ENCODE measurements at places on chromosomes 2 and 18. TPM values are rescaled to one million over a fixed set of nuclear protein-coding genes. Genes with fewer than 3 reads are reported as not detected.
A peak's percentile ranks its signal among the peaks of the same experiment; 100 is the strongest.

Gene CIB4
- total RNA-seq = not detected

Gene GNLY
- 21.5 TPM for total RNA-seq

Gene ELP2
- total RNA-seq = 62.2 TPM

Gene AKAIN1
- not detected for total RNA-seq

Gene BBS5
- 7.0 TPM for total RNA-seq

Gene ASB18
- total RNA-seq = not detected

Gene CPO
- not detected for total RNA-seq

DNA sequence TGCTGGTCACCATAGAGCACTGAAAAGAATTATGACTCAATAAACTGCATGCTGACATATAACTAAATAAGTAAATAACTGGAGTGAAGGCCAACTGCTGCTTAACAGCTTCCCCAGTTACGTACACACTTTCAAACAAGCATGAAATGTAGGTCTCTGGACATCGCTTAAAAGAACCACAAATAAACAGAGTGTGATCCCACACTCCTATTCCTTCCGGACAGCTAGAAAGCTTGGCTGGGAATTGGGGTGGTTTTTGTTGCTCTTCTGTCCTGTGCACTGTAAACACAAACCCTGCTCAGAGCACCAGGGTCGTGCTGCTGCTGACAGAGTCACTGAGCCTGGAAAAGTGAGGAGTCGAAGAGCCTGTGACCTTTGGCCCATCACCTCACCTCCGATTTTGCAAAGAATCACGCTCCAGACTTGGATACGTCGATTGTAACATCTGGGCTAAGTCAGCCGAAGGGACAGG lies 162.7 kb upstream of the NT5C1B start:
- no peaks in the 10 kb centered on the region for H3K27me3 ChIP-seq
- no peak for DNase-seq
- no peak overlapping the region for H3K27ac ChIP-seq
- no peaks in the 10 kb centered on the region for H3K4me1 ChIP-seq

DNA sequence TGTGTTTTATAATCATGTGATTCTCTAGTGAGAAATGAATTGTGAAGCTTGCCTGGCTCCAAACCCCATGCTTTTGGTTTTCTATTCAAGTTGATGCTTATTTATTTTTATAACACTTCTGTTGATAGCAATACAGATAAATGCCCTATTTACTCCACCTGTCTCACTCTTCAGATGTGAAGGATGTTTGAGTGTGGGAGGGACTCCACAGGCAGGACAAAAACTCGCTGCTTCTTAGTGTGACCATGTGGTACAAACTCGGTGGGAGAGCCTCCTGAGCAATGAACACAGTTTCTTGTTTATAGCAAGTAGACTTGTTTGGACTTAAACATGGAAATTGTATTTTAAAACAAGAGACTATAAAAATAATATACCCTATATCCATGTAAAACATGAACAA lies 219.7 kb downstream of the GULP1 start:
- H3K4me3 ChIP-seq = no peak overlapping the region
- no peaks in the 10 kb centered on the region for H3K27me3 ChIP-seq
- no peak for DNase-seq

DNA sequence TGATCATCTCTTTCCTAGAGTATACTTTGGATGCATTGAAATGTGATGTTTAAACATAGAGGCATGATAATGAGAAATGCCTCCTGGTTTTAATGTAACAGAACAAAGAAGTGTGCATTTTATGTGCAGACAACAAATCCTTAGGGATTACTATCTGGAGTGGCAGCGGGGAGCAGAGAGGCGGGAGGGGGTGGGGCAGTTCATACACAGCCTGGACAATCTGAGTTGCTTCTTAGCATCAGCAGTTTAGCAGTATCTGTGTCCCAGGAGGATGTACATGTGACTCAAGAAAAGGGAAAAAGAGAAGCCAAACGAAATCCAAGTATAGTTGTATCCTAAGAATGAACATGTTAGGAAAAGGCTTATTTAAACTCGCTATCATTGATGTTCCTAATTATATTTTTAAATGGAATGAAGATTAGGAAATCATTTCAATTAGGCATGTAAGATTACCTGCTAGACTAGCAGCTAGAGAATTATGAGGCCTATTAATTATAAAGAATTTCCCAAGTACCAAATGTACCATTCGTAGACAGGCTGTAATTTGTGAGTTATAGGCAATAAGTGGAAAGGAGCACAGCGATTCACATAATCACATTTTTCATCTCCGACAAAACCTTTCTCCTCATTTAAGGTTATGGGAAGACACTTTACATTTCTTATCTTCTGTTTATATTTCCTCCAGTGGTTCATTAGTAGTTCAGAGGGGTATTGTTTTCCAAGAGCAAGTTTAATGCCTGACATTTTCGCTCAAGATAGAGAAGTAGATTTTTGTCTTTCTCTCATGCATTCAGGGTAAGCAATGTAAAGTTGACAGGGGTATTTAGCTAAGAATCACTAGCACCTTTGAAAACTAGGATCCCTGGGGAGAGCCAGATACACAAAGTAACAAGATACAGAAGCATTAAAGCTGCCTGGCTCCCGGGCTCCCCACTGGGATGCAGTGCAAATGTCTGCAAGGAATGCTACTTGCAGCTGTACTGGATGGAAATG lies 141.3 kb upstream of the NOSTRIN start:
- DNase-seq = no peak
- H3K27ac ChIP-seq = no peak overlapping the region
- no peak overlapping the region for H3K4me3 ChIP-seq
- H3K27me3 ChIP-seq = no peaks in the 10 kb centered on the region

DNA sequence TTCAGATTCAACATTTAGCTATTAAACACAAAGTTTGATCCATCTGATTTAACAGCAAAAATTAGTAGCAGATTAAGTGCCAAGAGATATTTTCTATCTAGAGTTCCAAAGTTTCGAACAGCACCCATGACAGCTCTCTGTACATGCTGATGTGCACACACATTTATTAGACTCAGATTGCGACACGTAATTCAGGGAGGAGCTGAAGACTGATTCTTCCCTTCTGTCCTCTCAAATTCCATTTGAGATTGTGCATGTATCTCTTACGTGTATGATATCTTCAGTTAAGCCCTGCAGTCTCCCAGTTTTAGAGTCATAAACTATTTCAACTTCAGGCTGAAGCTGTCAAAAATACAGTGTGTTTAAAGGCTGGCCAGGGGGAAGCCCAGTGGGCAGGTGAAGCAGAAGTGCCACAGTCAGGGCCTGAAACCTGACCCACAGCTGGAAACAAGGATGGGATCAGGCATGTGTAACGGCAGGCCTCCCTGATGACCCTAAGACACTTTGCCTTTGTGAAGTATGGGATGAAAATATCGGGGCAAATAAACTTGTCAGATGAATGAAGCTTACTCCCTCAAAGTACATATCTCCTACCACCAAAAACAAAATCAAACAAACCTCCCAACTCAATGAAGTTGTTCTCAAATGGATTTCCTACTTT lies 30.6 kb downstream of the CYB5A start:
- H3K4me1 ChIP-seq = peaks cover 5% of the 10 kb centered on the region
- H3K36me3 ChIP-seq = peaks cover 65% of the 10 kb centered on the region
- no peak overlapping the region for H3K27ac ChIP-seq

DNA sequence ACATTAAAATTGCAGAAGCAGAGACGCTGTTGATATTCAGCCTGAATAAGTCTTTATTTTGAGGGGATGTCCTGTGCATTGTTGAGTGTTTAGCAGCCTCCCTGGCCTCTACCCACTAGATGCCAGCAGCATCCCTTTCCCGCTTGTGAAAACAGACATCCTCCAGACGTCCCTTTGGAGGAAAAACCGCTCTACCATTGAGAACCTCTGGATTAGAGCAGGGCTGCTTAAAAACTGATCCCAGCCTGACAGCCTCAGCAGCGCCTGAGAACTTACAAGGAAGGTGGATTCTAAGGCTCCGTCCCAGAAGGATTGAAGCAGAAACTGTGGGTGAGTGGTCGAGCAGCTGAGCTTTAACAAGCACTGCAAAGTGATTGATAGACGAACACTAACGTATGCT lies 349.7 kb downstream of the CYRIA start:
- H3K4me1 ChIP-seq = peaks cover 10% of the 10 kb centered on the region
- DNase-seq = no peak
- no peaks in the 10 kb centered on the region for H3K27me3 ChIP-seq
- no peaks in the 10 kb centered on the region for H3K36me3 ChIP-seq
- no peak overlapping the region for H3K4me3 ChIP-seq

DNA sequence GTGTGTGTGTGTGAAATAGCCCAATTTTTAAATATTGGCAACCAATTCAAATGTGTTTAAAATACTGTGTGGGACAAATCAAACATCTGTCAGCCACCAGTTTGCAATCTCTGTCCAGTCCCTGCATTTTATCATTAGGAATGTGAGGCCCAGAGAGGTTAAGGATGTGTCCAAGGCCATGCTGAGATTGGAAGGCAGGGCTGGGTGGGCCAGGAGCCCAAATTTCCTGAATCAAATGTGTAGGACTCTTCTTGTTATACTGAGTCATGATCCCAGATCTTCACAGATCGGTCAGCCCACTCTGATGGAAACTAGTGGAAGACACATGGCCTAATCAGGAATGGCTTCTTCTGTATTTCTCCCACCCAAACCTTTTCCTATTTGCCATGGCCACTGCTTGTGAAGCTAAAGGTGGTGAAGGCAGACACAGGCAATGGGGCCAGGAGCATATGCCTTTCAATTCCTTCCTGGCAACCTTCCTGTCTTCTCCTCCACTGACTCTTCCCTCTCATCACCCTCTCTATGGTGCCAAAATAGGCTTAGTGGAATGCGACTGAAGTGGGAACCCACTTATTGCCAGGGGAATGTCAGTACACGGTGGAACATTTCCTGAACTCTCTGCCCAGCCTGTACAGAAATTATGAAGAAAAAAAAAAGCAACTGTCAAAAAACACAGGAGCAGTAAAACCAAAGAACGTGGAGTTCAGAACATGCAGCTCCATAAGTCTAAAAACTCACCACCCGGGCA lies 35.5 kb downstream of the ZEB2 start:
- no peak for DNase-seq
- peaks cover 42% of the 10 kb centered on the region for H3K4me1 ChIP-seq
- H3K4me3 ChIP-seq = no peak overlapping the region
- no peaks in the 10 kb centered on the region for H3K27me3 ChIP-seq
- H3K36me3 ChIP-seq = peaks cover 8% of the 10 kb centered on the region

- no peaks in the 10 kb centered on the region for H3K27me3 ChIP-seq
- no peak for DNase-seq
- H3K27ac ChIP-seq = peak overlapping the region; percentile 1
Observed at GRCh38 chr2:201264472-201265173, 4.3 kb downstream of the CASP8 start.

DNA sequence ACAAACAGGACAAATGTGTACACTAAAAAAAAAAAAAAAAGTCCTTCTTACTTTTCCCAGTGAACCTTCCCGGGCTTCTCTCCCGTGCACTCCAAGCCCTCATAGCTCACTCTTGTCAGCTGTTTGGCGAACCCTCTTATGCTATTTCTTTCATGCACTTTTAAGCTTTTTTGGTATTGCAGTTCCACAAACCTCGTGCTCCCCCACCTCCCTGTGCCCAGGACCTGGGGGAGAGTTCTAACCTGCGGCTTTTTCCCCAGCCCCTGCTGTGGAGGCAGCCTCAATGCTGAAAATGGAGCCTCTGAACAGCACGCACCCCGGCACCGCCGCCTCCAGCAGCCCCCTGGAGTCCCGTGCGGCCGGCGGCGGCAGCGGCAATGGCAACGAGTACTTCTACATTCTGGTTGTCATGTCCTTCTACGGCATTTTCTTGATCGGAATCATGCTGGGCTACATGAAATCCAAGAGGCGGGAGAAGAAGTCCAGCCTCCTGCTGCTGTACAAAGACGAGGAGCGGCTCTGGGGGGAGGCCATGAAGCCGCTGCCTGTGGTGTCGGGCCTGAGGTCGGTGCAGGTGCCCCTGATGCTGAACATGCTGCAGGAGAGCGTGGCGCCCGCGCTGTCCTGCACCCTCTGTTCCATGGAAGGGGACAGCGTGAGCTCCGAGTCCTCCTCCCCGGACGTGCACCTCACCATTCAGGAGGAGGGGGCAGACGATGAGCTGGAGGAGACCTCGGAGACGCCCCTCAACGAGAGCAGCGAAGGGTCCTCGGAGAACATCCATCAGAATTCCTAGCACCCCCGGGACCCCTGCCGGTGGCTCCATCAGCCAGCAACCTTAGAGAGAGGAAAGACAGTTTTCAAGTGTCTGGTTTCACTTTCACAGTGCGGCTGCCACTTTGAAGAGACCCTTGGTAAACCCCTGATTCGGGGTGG lies 826 bp downstream of the KCNE4 start:
- peaks cover 12% of the 10 kb centered on the region for H3K4me1 ChIP-seq
- peak overlapping the region; percentile 49 for H3K4me3 ChIP-seq
- DNase-seq = no peak

GRCh38 chr2:73069855-73070642 lies 1.5 kb downstream of the SFXN5 start:
- H3K27ac ChIP-seq = peak overlapping the region; percentile 95
- H3K36me3 ChIP-seq = peaks cover under 1% of the 10 kb centered on the region
- no peak for DNase-seq
- peak overlapping the region; percentile 99 for H3K4me3 ChIP-seq

DNA sequence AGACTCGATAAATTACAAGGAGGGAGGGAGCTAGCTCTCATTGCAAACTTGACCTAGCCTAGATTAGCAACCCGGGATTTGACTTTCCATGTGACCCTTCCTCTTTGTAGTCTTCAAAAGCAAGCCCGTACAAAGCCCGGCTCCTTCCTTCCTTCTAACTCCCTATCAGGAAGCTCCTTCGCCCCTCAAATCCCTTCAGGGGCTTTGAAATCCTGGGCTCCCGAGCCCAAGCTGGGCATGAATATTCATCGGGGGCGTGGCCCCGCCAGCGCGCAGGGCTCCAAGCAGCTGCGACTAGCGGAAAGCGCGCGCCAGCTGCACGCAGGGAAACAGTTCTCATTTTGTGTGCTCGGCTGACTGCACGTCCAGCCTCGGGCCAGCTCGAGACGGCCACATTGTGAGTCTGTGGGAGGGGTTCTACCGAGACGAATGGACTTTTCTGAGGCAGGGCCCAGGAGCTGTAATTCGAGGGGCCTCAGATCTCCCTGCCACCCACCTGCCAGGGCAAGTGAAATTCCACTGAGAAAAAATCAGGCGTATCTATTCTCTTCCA lies 84.0 kb upstream of the PELI1 start:
- H3K4me1 ChIP-seq = peaks cover 14% of the 10 kb centered on the region
- no peaks in the 10 kb centered on the region for H3K27me3 ChIP-seq
- H3K36me3 ChIP-seq = no peaks in the 10 kb centered on the region
- H3K4me3 ChIP-seq = peak overlapping the region; percentile 52
- peak; percentile 90 for DNase-seq

GRCh38 chr18:76491776-76492668 lies 3.0 kb downstream of the ZNF516 start:
- H3K27me3 ChIP-seq = no peaks in the 10 kb centered on the region
- peaks cover 34% of the 10 kb centered on the region for H3K4me1 ChIP-seq
- H3K27ac ChIP-seq = peak overlapping the region; percentile 75
- H3K4me3 ChIP-seq = peak overlapping the region; percentile 85
